ENCODE measurements at places on chromosomes 2 and 18.

DNA sequence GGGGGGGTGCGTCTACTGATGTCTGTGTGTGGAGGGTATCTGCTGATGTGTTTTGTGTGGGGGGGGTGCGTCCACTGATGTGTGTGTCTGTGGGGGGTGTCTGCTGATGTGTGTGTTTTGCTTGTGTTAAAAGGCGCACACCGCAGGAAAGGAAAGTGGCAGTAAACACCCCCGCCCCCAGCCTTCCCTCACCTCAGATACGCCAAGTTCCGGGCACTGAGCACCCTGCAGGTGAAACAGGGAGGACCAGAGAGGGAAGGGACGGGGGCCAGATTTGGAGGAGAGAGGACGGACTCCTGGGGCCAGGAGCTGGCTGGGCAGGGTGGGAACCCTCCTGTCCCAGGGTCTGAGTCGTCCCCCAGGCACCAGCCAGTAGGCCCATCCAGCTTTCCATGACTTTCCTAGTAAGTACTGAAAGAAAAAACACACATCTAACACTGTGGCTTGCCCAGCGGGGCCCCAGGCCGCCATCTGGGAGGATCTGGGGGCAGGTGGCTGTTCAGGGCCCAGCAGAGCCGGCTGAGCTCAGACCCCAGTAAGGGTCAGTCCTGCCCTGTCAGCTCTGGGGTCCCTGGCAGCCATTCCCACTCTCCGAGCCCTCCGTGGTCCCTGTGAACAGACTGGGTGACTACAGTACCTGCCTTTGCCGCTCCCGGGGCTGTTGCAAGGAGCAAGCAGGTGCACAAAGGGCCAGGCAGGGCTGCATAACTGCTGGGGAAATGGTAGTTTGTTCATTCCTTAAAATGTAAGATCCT is 126.9 kb downstream of the NFATC1 start:
- no peak for DNase-seq

GRCh38 chr18:47970664-47971531 is 40.4 kb upstream of the SMAD2 start:
- peak; percentile 12 for DNase-seq

GRCh38 chr2:184860744-184861143 is 262.4 kb downstream of the ZNF804A start:
- no peak for DNase-seq

GRCh38 chr2:199191461-199191860 is 266.3 kb downstream of the SATB2 start:
- DNase-seq: no peak

DNA sequence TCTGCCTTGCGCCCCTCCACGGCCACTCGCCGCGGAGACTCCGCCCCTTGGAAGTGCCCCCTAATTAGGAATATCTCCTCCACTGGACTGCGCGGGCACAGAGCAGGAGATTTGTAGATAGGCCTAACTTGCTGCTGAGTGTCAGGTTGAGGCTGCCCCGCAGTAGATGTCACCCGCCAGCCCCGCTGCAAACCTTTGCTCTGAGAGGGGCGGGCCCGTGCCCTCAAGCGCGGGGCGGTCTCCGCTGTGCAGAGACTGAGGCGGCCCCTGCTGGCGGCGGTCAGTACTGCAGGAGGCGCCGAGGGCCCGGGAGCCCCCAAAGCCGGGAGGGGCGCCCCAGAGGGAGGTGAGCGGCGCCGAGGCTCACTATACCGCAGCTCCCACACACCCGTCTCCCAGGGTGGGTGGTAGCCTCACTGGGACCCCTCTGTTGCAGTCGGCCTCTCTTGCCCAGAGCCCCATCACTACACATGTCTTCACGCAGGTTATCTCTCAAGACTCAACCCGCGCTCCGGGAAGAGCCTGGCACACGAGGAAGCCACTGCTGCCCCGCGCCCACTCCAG is 2.9 kb upstream of the NEURL3 start:
- peak; percentile 69 for DNase-seq

GRCh38 chr2:46226620-46227019 is 70.6 kb upstream of the EPAS1 start:
- DNase-seq: no peak

DNA sequence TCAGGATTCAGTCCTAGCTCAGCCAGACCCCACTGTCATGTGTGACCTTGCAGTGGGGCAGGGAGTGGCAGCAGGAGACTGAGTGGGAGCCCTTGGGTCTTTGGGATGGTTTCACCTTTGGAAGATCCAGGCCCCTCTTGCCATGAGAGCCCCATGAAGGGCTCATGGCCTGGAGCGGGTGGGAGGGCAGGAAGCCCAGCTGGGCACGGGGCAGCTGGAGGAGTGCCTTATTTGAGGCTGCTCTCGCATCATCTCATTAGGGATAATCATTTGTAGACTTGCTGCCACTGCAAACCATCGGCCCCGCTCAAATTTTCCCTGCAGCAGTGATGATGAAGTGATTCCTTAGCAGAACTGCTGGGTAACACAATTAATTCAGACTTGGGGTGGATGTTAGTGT is 73.9 kb downstream of the TGOLN2 start:
- DNase-seq: no peak

DNA sequence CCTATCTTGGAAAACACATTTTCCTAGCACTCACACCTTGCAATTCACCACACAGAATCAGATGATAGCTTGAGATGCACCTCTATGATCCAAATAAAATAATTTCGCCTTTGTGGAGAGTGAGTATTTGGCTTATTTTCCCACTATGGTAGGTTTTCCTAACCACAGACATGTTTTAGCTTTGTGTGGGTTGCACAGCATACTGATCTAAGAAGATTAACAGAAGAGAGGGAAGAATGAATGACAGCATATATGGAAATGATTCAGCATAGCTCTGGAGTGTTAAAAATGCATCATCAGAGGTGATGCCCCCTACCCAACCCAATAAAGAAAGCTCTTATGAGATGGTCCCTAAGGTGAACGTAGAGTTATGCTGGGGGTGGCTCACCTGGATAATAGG is 72.5 kb downstream of the GCA start:
- no peak for DNase-seq

DNA sequence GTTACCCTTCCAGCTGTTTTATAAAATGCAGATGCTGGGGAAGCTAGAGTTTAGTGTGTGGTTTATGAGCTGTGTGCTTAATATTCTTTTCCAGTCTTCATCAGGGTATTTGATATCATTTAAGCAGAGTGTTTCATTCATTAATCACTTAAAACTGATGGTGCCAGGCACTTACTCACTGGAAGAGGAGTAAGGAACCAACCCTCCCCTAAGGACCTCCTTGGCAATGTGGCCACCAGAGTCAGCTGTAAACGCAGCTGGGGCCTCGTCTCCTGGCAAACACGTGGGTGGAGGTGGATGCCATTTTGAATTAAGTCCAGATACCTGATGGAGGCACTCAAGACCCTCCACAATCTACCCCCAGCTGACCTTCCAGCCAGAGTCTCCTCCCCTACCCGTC is 331.6 kb downstream of the CLIP4 start:
- no peak for DNase-seq

- no peak for DNase-seq
Observed at GRCh38 chr18:73940721-73941120, 206.9 kb downstream of the FBXO15 start.

GRCh38 chr18:46789088-46789487 is 32.2 kb upstream of the ST8SIA5 start:
- no peak for DNase-seq

GRCh38 chr18:79496978-79497637 is 101.4 kb downstream of the NFATC1 start:
- DNase-seq: peak; percentile 50

DNA sequence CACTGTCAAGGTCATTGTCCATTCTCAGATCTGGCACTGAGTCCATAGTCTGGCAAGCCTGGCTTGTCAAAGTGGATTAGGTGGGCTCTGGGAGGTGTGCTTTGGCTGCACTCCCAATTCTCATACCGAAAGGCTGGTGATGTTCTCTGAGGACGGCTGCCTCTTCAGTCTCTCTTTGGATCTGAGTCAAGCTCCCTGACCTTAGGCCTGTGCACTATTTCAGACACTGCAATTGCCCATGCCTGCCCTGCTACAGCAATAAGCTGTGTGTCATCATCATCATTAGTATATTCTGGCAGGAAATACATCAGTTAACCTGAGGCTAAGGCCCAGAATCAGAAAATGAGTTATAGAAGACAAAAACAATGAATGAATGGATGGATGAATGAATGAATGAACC is 1.6 kb upstream of the SLC5A7 start:
- DNase-seq: no peak

GRCh38 chr2:226187616-226188015 is 612.0 kb downstream of the IRS1 start:
- DNase-seq: no peak

DNA sequence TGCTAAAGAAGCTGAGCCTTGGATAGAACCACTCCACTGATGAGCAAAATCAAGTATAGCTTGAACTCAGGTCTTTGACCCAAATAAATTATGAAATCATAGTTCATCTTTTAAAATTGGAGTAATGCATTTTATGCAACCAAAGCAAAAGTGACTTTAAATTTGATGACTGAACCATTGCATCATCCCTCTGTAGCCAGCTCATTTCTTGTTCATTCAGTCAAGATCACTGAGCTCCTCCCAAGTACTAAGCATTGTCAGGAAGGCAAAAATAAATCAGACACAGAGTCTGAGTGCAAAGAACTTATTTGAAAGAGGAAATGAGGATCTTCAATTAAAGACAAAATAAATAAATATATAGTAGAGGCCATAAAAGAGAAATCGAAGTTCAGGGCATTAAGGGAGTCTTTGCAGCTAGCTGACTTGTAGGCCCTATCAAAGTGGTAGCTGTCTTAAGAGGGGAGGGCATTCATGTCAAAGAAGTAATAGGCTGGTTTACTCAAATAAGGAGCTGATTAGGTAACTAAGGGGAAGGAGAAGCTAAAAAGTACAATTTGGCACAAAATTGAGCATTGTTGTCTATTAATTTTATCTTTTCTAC is 411.8 kb downstream of the MTX2 start:
- no peak for DNase-seq

DNA sequence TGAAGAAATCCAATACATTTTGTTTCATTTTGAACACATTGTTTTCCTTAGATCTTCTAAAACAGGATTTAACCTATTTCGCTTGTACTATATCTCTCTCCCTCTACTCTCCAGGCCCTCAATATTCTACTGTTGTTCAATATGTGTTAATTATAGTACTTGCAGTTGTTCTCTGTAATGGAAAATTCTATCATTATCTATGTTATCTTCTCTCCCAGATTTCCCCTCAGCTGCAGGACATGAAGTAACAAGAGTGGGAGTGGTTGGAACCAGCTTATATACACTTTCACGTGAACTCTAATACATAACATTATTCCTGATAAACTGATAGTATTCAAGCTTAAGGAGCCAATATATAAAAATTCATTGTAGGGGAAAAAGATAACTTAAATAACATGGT is 7.0 kb upstream of the STRN start:
- peak; percentile 67 for DNase-seq

GRCh38 chr2:166487171-166487570 is 6.9 kb downstream of the SCN7A start:
- DNase-seq: no peak

GRCh38 chr2:18820966-18821365 is 231.6 kb upstream of the NT5C1B start:
- no peak for DNase-seq
